ENCODE measurements at places on chromosomes 4 and X.

- DNase-seq, result no peak
These were observed 79.2 kb upstream of the BOD1L1 start for GRCh38 chr4:13706716-13707115.

GRCh38 chr4:25484243-25484721, 107.2 kb downstream of the ANAPC4 start:
- DNase-seq, result no peak

- no peak for DNase-seq
These were observed 188.5 kb downstream of the SPRY1 start for GRCh38 chr4:123585111-123585510.

GRCh38 chrX:20666331-20666730, 399.6 kb upstream of the RPS6KA3 start:
- DNase-seq, result no peak

DNA sequence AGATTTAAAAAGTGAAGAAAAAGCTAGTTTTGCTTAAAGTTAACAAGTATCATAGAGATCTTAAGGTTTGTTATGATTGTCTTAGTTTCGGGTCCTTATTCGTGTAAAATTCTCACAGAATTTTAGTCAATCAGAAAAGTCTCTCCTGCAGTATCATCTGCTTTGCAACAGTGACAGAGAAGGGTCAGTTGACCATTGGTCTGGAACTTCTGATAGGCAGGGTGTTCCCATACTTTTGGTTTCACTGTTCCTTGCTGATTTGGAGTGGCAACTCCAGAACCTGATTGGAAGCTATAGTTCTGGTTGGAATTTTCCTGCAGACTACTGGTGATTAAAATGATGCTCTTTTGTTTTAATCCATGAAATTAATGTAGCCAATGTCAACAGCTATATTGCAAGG, 1.8 kb downstream of the IL15 start:
- no peak for DNase-seq

DNA sequence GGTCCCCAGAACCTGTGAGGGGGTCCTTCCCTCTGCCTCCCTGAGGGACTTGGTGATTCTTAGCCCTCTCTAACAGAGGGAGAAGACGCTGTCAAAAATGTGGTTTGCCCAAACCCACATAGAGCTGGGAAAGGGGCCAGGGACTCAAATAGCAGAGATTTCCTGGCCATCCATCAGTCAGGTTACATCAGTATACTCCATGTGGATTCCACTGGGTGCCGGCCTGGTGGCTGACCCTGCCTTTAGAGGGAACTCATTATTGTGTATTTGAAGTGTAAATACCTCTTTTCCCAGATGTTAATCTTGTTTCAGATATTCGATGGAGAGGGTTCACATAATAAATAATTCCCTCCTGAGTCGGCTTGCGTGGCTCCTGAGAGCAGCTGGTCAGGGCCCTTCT, 130.3 kb downstream of the TBL1X start:
- no peak for DNase-seq

DNA sequence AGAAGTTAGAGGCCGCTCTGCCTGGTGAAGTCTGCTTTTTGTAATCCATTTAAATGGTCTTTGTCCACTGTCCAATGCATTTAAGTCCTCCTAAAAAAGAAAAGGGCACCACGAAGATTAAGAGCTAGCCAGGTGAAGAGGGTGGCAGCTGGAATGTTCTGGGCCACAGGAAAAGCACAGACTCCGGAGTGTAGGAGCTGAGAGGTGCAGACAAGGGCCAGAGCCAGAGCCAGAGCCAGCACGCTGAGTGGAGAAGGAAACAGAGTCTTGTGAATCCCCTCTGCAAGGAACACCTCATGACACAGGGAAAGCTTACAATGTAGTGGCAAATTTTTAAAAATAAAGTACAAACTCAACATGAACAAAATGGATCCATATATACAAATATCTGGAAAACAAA, 83.6 kb downstream of the TSPAN5 start:
- DNase-seq, result no peak

DNA sequence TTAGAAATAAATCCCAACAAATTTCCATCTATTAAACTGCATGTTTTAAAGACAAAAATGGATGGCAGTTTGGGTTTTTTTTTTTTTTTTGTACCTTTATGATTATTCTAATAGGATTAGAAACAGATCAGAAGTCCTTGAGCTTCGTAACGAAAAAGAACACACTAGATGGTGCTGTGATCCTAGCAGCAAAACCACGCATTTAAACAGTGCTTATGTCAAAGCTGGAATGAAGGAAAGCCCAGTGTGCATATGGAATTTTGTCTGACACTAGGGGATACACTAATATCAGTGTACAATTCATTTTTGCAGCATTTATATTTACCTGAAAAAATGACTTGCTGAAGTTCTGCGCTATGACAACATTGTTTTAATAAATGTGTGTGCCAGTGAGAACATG, 229.1 kb downstream of the VEGFC start:
- DNase-seq, result no peak

DNA sequence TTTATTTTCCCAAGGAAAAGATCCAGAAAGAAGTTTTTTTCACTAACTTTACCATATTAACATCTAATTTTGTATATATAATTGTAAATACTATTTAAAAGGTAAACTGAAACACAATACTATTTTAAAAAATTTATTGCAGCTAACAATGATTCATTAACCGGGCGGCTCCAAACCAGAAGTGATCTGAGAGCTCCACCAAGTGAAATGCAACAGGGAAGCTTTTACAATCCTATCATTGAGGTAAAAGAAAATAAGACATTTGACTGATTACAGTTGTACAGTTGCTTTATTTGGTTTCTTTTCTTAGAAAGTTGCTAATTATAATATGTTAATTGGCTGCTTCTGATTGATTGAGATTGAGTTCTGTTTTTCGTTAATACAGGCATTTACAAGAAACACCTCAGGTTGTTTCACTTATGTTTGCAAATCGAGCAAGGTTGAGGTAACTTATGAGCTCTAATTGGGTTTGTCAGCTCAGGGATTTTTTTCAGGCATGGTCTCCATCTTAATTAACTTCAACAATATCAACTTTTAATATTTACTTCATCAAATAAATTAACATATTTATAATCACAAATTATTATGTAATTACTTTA, 220.2 kb upstream of the UGT8 start:
- no peak for DNase-seq

DNA sequence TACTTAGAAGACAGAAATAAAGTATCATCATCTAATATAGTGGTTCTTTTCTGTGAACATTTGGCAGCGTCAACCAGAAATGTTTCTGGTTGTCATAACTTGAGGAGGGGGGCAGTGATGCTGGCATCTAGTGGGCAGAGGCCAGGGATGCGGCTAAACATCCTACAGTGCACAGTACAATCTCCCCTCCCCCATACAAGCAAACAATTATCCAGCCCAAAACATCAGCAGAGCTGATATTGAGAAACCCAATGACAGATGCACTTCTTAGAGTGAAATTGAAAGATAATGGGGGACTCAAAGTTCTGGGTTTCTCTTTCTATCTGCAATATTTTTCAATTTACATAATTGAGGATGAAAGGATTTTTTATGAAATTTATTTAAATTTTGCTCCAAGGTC, 1.9 kb upstream of the EIF1AX start:
- no peak for DNase-seq

GRCh38 chr4:140140566-140140965, 13.4 kb downstream of the MAML3 start:
- no peak for DNase-seq

DNA sequence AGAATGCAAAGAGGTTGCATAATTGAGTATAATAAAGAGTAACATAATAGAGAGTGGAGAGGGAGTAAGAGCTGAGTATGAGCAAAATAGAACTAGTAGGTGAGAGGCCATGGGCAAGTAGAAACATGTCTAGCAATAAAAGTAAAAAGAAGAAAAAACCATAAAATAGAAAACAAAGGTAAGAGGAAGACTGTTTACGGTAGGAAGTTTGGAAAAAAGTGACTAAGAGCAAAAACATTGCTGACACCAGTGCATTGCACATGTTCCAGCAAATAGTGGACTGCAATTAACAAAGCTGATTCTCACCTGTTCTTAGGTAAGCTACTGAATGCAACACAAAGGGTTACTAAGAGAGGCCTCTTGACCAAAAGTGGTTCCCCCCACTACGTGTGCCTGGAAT, 202.9 kb downstream of the TEX13A start:
- no peak for DNase-seq

- DNase-seq, result no peak
These were observed 6.3 kb downstream of the SFRP2 start for GRCh38 chr4:153782581-153782980.

DNA sequence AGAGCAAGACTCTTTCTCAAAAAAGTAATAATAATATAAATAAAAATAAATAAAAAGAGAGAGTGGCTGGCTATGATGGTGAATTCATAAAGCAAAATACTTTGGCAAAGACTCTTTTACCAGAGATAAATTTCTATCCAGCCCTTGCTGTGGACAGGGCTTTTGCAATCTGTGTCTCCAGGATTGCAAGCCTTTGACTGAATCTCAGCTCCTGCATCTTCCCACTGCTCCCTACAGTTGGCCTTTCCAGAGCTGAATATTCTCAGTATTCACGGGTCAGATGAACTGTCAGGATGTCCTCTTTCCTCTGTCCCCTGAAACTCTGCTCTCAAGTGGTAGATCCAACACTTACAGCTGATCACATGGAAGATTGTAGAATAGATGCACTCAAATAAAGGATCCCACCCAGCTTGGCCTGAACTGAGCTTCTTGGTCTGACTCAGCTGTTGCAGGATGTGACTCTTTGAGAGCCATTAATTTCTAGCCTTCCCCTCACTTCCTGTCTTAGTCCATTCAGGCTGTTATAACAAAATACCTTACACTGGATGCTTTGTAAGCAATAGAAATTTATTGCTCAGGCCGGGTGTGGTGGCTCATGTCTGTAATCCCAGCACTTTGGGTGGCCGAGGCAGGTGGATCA, 123.4 kb upstream of the GUCY1A1 start:
- DNase-seq, result no peak

DNA sequence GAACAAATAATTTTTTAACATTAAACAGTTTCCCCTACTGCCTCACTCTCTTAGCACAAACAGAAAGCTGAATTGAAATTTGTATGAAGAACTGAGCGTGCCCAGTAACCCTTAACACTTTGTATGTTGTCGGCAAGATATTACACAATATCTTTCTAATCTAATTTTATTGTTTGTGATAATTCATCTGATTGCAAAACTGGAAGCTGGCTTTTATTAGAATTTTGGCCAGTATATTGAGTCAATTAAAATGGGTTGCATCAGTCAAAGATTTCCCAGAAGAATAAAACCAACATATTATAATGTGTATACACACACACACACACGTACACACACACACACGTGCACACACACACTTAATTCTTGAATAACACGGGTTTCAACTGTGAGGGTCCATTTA, 2332.1 kb downstream of the PCDH7 start:
- DNase-seq, result no peak

GRCh38 chr4:103719830-103720207, at the start of gene TACR3:
Gene TACR3, minus strand, starts transcription at chr4:103719985. Its CDS starts 310 bp downstream, at chr4:103719675.
- DNase-seq, result no peak

- no peak for DNase-seq
These were observed 289.2 kb downstream of the TENM3 start for GRCh38 chr4:182532441-182532840.

DNA sequence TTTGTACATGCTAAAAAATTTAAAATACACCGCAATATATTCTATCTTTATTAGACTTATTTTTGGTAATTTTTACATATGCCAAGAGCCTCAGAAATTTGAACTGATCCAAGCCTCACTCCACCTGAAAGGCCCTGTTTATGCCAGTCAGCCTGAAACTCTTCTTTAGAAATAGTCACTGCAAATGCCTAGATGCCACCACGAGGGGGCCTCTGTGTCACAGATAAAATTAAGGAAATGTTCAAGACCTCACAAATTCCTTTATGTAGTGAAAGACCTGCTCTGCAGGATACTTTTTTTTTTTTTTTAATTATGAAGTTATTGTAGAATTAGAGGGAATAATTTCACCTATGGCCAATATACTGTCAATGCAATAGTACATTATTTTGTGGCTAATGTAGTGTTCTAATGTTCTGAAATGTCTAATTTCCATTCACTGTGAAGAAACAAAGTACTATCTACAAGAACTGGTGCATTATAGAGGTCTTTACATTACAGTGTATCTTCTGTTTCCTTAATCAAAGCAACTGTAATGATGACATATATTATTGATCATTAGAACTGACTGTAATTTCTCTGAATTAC, 69.8 kb downstream of the DTHD1 start:
- DNase-seq, result peak; percentile 58

DNA sequence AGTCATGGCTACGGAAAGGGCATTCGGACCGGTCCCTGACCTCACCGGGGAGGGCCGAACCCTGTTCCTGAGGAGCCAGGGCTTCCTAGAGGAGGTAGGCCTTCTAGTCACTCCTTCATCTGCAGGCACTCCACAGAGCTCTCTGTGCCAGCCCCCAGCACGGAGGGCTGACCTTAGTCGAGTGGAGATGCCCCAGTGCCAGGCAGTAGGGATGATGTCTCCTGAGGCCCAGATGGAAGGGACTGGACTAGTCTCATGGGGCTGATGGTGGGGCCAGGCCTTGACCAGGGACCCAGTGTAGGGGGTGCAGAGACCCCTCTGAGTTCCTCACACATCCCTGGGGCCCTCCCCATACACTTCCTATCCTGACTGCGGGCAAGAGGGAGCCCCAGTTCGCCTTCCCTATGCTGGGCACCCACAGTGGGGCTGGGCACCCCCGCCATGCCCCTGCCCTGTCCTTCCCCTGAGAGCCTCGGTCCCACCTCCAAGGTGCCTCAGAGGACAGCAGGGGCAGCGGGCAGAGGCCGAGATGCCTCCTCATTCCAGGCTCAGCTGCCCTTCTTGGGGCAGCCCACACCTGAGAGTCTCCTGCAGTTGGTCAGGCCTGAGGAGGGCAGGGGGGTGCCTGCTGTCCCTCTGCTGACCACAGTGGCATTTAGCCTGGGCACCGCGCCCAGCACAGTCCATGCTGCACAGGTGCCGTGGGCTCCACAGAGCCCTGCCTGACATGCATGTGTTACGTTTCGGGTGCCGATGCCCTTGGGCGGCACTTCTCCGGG, 1.4 kb upstream of the MSANTD1 start:
- no peak for DNase-seq

DNA sequence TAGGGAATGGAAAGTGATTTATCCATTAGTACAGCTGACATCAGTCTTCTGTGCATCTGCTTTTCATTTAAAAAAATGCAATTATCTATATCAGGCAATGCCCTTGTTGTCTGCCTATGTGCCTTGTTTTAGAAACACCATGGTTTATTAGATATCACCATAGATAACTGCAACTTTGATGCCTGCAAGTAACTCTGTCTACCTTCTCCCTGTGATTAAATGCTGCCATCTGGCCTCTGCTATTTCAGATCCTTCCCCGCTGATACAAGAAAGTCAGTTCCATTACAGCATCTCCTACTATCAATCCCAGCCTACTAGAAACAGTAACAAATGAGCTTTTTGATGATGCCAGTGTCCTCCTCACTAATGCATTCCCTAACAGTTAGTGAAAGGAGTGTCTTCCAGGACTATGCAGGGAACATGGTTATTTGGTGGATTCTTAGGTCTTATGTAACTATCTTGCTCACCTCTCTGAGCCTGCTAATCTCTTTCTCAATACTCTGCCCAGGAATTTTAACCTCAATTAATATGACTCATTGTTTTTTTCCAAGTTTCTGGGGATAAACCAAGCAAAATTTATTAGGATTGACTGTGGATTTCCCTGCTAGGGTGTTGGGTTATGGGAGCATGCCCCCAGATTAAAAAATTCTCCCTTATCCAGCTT, 444.9 kb downstream of the RAPGEF2 start:
- DNase-seq, result no peak

GRCh38 chr4:2105559-2105958, 46.4 kb downstream of the NAT8L start:
- no peak for DNase-seq

GRCh38 chr4:109359040-109359646, 56.7 kb upstream of the COL25A1 start:
- DNase-seq, result no peak
